ENCODE measurements at places on chromosomes 4 and X. TPM values are rescaled to one million over a fixed set of nuclear protein-coding genes. Genes with fewer than 3 reads are reported as not detected.

The RAB39B gene
- 8.3 TPM for total RNA-seq

The LIMCH1 gene
- not detected for total RNA-seq

The MAGEE2 gene
- not detected for total RNA-seq

The OTC gene
- not detected for total RNA-seq

The ZNF157 gene
- total RNA-seq: 0.25 TPM

The ADGRL3 gene
- total RNA-seq: not detected

The C4orf51 gene
- total RNA-seq: not detected

The SH3BGRL gene
- 52.8 TPM for total RNA-seq
